ENCODE measurements at places on chromosomes 6 and 20.

- DNase-seq = no peak
Observed at GRCh38 chr6:14070457-14070856, 47.1 kb upstream of the CD83 start.

GRCh38 chr20:63957690-63958441 is 1.6 kb upstream of the UCKL1 start:
- DNase-seq = no peak

DNA sequence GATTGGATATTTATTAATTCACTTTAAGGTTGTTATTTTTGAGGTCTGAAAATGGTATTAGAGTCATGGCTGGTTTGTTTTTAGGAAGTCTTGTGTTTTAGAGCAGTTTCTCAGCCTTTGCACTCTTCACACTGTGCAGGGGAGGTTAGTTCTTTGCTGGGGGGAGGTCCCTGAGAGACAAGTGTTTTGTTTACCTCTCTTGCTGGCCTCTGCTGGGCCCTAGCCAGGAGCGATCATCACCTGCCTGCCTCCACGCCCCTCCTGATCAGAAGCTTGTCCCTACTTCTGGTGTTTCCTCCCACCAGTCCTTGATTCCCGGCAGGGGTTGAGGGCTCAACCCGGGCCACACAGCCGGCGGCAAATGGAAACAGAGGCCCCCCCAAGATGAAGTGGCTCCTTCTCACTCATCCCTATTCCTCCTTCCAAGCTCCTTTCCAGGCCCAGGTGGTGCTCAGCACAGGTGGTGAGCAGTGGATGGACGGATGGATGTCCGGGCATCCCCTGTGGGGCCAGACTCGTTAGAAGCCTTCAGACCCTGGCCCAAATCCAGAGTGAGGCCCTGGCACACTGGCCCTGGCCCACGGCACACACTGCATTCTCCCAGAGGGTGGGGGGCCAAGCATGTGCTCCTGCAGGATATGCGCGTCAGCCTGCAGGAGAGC is 51.3 kb downstream of the GRM4 start:
- no peak for DNase-seq

DNA sequence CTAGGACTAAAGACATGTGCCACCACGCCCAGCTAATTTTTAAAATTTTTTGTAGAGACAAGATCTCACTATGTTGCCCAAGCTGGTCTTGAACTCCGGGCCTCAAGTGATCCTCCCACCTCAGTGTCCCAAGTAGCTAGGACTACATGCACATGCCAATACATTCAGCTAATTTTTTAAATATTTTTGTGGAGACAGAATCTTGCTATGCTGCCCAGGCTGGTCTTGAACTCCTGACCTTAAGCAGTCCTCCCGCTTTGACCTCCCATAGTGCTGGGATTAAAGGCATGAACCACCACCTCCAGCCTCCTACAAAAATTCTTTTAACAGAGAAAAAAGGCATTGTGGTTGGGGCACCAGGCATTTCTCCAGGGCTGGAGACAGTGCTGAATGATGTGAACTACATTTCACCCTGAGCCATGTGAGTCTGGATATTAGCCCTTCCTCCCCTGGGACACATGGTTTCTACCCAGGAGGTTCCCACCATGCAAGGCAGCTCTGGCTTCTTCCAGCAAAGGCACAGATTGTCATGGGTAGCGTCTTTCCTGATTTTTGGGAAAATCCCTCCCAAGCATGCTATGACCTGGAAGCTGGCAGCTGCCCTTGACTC is 36.3 kb upstream of the CMTR1 start:
- no peak for DNase-seq

DNA sequence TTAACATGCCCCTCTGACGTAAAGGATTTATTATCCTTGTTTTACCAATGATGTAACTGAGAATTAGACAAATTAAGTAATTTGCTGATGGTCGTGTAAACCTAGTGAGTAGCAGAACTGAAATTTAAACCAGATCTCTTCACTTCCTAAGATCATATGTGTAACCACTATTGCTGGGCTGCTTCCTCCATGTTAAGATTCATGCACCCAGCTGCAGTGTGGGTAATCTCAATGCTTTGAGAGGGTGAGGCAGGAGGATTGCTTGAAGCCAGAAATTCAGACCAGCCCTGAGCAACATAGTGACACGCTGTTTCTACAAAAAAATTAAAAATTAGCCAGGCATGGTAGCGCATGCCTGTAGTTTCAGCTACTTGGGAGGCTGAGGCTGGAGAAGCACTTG is 97.9 kb downstream of the L3MBTL3 start:
- no peak for DNase-seq

GRCh38 chr6:146679386-146679785 is 80.6 kb downstream of the ADGB start:
- no peak for DNase-seq

DNA sequence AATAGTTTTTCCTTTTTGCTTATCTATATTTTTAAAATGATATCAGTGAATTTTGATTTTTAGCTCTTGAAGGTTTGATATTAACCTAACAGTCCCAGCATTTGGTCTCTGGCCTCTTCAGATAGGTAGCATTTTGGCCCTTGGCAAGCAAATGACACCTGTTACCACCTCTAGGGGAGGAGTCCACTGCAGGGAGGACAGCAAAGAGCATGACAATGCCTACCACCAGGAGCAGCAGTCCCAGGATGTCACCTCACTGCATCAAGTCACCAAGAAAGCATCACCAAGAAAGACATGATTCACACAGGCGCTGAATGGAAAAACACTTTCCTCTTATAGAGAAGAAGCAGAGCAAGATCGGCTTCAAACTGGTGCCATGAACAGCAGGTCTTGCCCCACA is 224.3 kb downstream of the UBE3D start:
- no peak for DNase-seq

DNA sequence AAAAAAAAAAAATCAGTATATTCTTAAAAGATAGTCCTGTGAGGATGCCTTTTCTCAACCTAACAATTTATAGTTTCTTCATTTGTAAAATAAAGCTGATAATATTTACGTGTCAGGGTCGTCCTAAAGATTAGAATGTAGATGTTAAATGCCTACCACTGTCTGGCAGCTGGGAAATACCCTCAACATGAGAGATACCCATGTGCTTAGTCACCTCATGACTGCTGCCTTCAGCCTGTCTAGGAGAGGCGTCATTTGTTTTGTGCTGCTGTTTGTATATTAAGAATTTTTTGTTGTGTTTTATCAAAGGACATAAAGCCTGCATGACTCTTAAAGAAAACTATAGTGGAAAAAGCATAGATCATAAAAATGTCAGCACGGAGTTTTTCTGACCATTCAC is 9.5 kb downstream of the FAM120B start:
- no peak for DNase-seq

DNA sequence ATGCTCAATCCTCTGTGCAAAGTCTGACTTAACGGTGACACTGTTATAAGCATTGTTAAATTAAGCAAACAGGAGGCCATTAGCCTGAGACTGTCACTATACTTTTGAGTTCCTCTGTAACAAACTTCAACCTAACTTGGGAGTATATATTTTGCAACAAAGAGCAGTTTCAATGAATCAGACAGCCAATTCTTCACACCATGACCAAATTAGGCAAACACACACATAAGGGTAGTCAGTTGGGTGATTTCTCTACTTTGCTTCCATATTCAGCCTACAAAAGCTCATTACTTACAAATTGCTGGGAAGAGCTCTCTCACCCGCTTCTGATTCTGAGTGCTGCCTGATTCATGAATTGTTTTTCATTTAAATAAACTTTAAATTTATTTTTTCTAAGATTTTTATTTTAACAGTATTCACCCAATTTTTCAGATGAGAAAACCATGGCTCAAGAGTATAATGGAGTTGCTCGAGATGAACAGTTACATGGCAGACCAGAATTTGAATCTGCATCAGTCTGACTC is 60.5 kb downstream of the HACE1 start:
- no peak for DNase-seq

DNA sequence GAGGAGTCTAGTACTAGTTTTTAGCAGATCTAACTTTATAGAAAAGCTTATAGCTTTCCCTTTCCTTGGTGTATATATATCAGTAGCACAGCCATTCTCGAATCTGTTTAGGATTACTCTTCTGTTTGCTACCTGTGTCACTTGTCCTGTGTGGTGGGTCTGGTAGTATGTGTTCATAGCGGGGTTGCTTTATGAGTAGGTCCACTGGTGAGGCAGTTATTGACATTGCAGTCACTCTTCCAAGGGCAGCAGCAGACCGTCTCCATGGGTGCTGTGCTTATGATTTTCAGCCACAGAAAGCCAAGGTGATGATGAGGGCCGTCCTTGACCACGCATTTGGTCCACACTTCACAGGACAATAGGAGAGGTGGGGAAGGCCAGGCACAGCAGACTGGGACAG is 171.5 kb downstream of the CDKAL1 start:
- DNase-seq = no peak

DNA sequence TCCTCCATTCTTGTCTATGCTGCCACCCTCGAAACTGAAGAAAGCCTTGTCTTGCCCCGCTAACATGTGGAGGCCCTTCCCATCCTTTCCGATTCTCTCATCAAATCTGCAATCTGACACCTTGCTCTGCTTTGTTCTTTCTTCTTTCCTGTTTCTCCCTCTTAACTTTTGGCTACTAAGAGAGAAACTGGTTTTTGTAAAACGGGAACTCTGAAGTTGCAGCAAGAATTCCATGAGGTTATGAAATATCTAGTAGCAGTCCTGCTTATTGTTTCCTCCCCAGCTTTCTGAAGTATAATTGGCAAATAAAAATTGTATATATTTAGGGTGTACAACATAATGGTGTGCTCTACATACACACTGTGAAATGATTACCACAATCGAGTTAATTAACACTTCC is 80.2 kb downstream of the MAP7 start:
- no peak for DNase-seq

- DNase-seq = no peak
Observed at GRCh38 chr6:144519426-144519825, 234.3 kb downstream of the UTRN start.

GRCh38 chr20:38818113-38819065 is 12.9 kb downstream of the PPP1R16B start:
- no peak for DNase-seq

- DNase-seq = no peak
Observed at GRCh38 chr6:160051390-160051789, 70.2 kb upstream of the SLC22A1 start.

- DNase-seq = no peak
Observed at GRCh38 chr6:6330407-6330806, 9.9 kb upstream of the F13A1 start.

DNA sequence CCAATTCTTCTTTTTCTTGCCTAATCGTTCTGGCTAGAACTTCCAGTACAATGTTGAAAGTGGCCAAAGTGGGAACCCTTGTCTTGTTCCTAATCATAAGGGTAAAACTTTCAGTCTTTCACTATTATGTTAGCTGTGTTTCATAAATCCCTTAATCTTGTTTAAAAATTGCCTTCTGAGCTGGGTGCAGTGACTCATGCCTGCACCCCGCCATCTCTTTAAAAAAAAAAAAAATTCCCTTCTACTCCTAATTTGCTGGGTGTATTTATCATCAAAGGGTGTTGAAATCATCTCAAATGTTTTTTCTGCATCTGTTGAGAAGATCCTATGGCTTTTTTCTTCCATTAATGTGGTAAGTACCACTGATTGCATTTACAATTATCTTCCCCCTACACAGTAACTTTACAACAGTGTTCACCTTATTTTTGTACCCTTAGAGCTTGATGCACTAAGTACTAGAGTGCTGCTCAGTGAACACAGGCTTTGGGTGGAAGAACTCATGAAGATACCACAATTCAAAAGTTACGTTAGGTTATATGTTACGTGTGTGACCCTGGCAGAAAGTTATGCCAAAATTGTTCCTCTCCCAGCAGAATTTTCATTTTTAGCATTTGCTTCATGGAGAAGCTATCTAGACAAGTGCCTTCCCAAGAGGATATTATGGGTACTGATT is 9.7 kb downstream of the SNRPB start:
- no peak for DNase-seq

DNA sequence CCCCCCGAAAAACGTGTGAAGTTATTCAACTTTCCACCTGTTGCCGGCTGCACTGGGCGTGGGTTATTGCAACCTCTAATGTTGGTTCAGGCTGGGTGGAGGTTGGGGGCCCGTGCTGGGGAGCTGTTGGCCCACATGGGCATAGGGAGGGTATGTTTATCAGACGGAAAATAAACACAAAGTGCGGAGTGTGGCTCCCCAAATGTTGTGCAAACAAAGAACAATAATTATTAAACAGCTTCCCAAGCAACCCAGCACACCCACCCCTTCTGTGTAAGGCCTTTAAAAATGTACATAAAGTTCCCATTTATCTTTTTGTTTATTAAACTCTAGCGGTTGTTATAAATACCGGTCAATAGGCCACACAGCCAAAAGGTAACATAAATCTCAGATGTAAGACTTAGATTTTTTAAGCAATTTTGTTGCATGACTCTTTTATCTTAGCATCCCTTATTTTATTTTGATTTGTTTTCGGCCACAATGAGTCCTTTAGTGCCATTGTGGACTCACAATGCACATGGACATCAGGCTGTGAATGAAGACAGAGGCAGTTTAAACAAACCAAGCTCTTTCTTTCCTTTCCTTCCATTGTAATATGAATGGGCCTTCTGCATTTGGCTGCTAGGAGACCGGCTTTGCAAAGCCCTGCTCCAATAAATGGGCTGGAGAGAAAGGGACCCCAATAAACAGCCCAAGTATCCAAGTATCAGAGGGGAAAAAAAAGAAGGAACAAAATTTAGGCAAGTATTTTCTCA is 6.9 kb upstream of the DLL1 start:
- DNase-seq = no peak

DNA sequence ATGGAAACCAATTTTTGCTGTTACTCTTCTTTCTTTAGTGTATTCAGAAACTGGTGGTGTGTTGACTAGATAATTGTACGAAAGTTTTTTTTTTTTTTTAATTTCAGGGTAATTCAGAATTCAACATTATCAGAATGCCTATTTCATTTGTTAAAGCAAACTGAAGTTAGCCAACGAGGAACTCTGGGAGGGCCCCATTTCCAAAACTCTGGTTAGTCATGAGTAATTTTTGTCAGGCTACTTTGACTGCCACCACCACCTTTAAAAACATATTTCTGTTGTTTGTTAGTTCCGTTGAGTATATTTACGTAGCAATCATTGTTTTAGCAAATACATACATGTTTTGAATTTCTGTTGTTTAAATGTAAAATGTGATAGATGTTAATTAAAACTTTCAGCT is 763 bp downstream of the ZKSCAN8 start:
- no peak for DNase-seq

GRCh38 chr6:5020142-5020541 is 16.3 kb upstream of the RPP40 start:
- DNase-seq = no peak

DNA sequence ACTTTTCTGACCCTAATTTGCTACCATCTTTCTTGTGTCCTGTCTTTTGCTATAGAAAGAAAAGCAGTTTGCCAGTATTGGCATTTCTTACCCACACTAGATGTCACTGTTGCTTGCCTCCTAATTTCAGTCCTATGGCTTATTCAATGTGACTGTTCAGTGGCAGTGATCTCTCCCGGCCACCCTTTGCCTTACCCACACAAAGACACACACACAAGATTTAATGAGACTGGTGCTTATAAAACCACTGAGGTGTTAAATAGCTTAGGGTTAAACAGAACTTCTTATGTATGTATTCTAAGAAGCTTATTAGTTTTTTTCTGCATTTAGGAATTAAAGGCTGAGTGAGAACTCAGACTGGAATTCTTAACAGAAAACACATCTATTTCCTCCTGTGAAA is 233.6 kb upstream of the ASCC3 start:
- no peak for DNase-seq

Measured in anterior cingulate cortex (tissue), 58 donors.